Common myeloid progenitor, CD34-positive (primary cell): ENCODE measurements at places on chromosomes 7 and 10.

GRCh38 chr10:72953687-72954086 lies 919 bp downstream of the PLA2G12B start:
- H3K27me3 ChIP-seq, result no peaks in the 10 kb centered on the region
- no peak overlapping the region for H3K27ac ChIP-seq
- H3K4me1 ChIP-seq, result no peaks in the 10 kb centered on the region
- no peak for DNase-seq
- no peaks in the 10 kb centered on the region for H3K36me3 ChIP-seq

GRCh38 chr7:41573862-41574261 lies 129.0 kb downstream of the INHBA start:
- DNase-seq, result peak; percentile 25
- no peak overlapping the region for H3K27ac ChIP-seq
- H3K4me1 ChIP-seq, result no peaks in the 10 kb centered on the region
- H3K36me3 ChIP-seq, result no peaks in the 10 kb centered on the region
- H3K4me3 ChIP-seq, result no peak overlapping the region

GRCh38 chr7:5429857-5430611 lies 6.4 kb upstream of the TNRC18 start:
- H3K36me3 ChIP-seq, result no peaks in the 10 kb centered on the region
- peak; percentile 80 for DNase-seq
- H3K4me3 ChIP-seq, result peak overlapping the region; percentile 93
- H3K27ac ChIP-seq, result peak overlapping the region; percentile 97

- H3K27me3 ChIP-seq, result no peaks in the 10 kb centered on the region
- no peak overlapping the region for H3K27ac ChIP-seq
- H3K4me3 ChIP-seq, result no peak overlapping the region
- no peak for DNase-seq
- H3K36me3 ChIP-seq, result no peaks in the 10 kb centered on the region
- no peaks in the 10 kb centered on the region for H3K4me1 ChIP-seq
Observed at GRCh38 chr10:71645185-71645584, 74.4 kb downstream of the C10orf105 start.

DNA sequence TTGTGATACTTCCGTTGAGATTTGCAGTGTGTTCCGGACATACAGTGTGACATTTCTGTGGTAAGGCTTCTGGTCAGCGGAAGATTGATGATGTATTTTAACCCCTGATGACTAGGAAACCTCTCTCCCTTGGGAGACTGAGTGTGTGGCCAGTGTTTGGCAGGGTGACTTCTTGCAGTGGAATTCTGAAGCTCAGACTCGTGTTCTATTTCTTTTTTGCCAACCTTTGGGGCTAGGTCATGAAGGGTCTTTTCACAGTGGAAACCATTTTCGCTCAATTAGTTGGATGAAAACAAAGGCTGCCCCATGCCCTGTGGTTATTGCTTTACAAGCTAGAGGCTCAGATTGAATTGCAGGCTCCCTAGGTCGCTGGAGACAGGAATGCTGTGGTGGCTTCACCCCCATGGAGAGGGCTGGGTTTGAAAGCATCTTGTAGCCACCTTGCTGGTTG lies 288.9 kb downstream of the BBS9 start:
- no peaks in the 10 kb centered on the region for H3K4me1 ChIP-seq
- no peaks in the 10 kb centered on the region for H3K27me3 ChIP-seq
- H3K36me3 ChIP-seq, result no peaks in the 10 kb centered on the region
- no peak overlapping the region for H3K4me3 ChIP-seq

- no peak for DNase-seq
- H3K4me1 ChIP-seq, result no peaks in the 10 kb centered on the region
- no peak overlapping the region for H3K4me3 ChIP-seq
- H3K27me3 ChIP-seq, result no peaks in the 10 kb centered on the region
- no peak overlapping the region for H3K27ac ChIP-seq
Observed at GRCh38 chr10:34150103-34150502, 665.0 kb downstream of the PARD3 start.
